ENCODE measurements at places on chromosomes 2 and 18.

DNA sequence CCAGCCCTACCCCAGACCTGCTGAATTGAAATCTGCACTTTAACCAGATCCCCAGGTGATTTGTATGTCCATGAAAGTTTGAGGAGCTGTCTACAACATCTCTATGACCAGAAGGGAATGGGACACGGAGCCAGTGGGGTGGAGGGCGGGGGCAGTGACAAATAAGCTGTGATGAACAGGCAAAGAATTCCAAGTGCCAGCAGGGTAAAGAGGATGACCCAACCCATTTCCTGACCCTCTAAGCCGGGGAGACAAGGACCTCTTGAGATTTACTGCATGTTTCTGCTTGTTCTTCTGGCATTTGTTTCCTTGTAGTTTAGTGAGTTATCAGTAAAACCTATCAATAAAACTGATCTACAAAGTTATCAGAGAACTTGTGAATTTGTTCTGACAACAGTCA lies 8.7 kb downstream of the TET3 start:
- DNase-seq, result no peak

DNA sequence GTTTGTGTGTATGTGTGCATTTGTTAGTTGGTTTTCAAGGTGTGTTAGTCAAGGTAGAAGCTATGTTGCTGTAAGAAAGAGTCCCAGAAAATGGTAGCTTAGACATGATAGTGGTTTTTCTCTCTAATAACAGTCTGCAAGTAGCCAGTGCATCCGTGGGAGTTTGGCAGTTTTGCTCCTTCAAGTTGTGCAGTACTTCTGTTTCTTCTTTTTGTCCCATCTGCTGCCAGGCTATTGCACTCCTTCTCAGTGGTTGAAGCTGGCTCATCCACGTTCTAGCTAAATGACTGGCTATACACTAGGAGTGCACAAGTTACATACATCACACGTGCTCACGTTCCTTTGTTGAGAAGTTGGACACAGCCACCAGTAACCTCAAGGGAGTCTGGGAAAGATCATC lies 134.7 kb downstream of the ASXL3 start:
- no peak for DNase-seq

GRCh38 chr18:49832221-49832647 lies 18.9 kb upstream of the ACAA2 start:
- DNase-seq, result no peak

DNA sequence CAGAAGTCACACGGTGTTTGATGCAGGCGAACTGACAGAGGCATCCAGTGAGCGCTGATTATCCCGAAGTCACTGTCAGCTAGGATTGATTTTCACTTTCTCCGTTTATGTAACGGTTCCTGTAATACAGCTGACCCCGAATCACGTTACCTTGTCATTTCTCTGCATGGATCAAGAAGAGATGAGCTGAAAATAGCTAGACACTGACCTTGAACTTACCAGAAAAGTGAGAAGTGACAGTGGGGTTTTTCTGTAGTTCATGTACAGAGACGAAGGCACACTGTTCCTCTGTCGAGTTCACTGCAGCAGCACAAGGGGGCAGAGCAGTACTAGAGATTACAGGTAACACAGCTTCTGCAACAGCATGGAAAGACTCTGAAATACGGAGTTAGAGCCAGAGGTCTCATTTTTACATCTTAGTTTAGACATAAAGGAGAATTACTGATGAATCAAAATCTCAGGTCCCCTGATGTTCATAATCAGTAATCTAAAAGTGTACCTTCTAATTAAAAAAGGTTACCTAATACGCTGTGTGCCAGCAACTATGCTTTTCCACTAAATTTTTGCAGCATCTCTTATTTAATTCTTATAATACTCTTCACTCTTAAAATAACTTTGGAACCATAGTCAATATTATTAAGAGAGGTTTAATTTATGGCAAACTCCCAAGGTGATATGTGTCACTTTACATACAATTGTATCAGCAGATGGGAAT lies 33.1 kb downstream of the ARHGAP15 start:
- peak; percentile 22 for DNase-seq

DNA sequence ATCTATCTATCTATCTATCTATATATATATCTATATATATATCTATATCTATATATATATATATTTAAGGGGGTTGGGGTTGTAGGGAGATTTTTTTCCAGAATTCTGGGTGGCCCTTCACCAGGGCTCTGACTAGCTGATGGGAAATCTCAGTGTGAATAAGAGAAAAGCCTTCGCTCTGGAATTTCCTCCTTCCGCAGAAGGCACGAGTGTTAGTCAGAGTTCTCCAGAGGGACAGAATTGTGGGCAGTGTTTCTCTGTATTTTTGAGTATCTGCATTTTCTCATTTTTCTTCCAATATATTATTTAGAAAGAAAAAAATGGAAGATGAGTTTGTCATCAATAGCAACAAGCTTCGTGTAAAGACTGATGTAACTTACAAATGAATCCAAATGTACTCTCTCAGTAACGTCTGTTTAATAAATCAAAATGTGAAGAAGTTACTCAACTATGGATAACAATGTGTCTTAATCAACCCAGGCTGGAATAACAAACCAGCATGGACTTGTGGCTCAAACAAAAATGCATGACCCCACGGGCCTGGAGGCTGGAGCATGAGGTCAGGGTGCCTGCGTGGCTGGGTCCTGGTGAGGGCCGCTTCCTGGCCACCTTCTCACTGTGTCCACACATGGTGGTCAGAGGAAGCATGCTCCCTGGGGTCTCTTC lies 10.6 kb upstream of the SNTG2 start:
- no peak for DNase-seq

DNA sequence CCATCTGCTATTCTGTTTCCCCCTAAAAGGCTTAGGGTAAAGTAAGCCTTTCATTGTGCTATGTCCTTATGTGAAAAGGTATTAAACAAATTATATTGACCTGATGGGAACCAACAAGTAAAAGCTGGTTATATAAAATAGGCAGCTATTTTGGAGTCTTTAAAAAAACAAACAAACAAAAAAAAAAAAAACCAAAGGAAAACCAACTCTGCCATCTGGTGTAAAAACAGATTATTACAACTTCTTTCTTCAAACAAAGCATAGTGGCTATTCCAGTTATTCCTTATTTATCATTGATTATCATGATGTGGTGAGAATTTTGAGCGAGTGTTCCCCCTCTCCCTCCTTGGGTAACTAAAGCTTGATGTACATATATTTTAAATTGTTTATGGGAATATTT lies 122.3 kb upstream of the FHL2 start:
- DNase-seq, result no peak

DNA sequence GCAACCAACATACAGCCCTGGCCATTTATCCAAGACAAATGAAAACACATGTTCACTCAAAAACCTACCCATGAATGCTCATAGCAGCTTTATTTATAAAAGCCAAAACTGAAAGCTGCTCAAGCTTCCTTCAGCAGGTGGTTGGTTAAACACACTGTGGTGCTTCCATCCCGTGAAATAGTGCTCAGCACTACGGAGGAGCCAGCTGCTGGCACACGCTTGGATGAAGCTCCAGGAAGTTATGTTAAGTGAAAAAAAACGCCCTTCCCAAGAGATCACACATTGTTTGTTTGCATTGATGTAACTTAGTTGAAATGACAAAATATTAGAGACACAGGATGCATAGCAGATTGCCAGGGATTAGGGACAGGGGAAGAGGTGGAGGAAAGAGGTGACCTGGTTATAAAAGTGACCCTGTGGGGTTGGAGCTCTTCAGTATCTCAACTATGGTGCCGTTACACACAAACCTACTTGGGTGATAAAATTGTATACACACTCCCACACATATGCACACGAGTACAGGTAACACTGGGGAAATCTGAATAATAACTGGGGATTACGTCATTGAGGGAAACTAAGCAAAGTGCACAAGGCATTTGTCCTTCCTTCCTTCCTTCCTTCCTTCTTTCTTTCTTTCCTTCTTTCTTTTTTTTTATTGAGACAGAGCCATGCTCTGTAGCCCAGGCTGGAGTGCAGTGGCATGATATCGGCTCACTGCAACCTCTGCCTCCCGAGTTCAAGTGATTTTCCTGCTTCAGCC lies 6.2 kb upstream of the ALPG start:
- no peak for DNase-seq

- DNase-seq, result no peak
Measured at GRCh38 chr2:206217743-206218142, 56.7 kb upstream of the ZDBF2 start.

DNA sequence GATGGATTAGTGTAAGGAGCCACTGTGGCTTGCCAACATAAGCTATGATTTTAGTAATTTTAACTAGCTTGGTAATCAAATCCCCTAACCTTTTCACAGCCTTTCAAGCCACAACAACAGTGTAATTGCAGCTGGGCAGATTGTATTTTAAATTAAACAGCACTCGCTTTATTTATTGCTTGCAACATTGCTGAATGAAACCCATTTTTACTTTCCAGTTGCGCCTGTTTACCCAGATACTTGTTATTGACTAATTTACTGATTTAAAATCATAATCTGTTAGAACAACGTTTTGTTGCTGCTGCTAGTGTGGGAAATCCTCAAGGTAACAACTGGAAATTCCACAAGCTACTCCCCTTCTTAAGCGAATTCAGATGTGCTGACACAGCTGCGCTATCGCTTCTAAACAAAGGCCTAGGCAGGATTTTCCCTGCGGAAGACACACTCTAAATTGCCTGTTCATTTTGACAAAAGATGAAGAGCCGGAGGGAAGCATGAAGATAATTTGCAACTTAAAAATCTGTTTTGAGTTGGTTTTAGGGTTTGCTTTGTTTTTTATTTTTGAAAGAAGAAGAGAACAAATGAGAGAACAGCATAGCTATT lies 283.9 kb downstream of the ALPK2 start:
- DNase-seq, result no peak

DNA sequence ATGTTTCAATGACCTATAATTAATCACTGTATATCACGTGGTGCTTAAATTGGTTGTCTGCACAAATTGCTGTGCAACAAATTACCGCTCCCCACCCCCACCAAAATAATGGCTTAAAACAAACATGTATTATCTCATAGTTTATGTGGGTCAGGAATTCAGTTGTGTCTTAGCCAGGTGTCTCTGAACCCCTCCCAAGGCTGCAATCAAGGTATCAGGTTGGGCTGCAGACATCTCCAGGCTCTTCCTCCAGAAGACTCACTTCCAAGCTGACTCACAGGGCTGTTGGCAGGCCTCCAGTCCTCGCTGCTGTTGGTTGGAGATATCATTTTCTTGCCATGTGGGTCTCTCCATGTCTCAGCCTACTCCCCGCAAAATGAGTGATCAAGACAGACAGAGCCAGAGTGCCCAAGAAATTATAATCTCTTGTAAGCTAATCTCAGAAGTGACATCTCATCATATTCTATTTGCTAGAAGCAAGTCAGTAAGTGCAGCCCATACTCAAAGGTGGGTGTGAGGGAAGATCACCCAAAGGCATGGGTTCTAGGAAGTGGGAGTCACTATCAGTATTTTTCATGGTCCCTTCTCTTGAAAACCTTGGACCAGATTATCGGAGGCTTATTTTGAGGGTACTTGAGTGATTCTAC lies 38.4 kb downstream of the SPC25 start:
- DNase-seq, result no peak

- DNase-seq, result no peak
Measured at GRCh38 chr2:6930923-6931647, 13.9 kb downstream of the RNF144A start.

- no peak for DNase-seq
Measured at GRCh38 chr2:171365232-171365631, 68.6 kb downstream of the METTL8 start.

GRCh38 chr2:67130531-67131256 lies 266.4 kb upstream of the ETAA1 start:
- no peak for DNase-seq

DNA sequence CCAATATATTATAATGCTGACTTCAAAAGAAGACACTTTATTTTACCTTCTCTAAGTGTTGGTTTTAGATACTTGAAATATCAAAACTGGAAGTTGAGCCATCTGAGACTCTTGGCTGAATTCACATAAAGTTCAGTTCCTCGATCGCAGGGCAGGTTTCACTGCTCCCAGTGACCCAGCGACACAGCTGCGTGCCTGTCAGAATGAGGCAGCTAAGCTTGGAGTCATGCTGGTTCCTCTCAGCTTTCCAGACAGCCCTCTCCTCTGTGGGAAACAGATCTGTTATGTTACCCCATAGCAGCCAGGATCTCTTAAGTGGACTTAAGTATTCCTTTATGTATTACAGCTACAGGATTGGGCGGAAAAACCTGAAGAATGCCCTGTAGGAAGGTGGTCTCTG lies 142.8 kb upstream of the ALPP start:
- DNase-seq, result no peak

GRCh38 chr2:189406586-189407233 lies 34.6 kb upstream of the WDR75 start:
- no peak for DNase-seq

GRCh38 chr2:236167297-236168109 lies 683 bp downstream of the GBX2 start:
- no peak for DNase-seq

- no peak for DNase-seq
Measured at GRCh38 chr2:239806276-239806675, 218.9 kb downstream of the NDUFA10 start.

DNA sequence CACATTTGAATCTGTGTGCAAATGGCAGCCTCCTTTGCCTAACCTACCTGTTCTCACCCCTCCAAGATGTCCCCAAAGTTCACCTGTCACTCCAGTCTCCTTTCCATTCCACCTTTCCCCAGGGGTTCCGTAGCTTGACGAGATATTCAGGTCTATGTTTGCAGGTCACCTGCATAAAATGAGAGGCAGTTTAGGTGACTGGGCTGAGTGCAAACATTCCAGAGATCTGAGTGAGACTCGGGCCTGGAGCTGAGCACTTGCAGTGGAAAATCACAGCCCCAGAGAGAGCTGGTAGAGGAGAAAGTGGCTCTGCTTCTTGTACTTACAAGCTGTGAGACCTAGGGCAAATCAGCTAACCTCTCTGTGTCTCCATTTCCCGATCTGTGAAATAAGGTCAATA lies 20.1 kb downstream of the CAPN14 start:
- DNase-seq, result no peak

DNA sequence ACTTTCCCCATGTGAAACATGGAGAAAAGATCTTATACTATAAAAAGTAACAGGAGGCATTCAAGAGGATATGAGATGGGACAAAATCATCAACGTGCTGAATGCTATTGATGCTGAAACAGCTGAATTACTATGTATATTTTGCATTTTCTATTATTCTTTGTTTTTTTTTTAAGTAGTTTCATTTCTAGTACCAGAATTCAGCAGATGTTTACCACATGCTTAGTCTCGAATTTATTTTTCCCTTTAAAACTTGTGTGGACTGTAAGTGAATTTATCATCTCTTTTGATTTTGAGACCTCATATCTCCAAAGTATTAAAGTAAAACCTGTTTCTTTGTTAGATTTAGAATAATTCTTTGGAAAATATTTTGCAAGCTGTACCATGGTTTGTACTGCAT lies 205.8 kb downstream of the PTPRM start:
- DNase-seq, result no peak

DNA sequence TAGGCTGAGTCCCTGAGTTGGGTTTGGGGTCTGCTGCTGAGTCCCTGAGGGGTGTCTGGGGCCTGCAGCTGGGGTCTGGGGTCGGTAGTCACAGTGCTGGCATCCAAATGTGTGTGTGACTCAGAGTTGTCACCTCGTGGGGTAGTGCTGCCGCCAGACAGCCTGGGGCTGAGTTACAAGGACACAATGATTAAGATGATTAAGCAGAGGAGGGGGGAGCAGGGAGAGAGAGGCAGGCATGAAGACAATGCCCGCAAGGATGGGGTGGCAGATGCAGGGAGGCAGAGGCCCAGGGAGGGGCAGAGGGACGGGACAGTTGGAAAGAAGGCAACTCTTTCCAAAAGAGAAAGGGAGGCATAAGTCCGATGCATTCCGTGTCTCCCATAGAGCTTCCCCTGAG lies 120.2 kb downstream of the CELF4 start:
- no peak for DNase-seq
